Stimulated activated CD8-positive, alpha-beta memory T cell treated with anti-CD3 and anti-CD28 coated beads, Interleukin-4, amount 100 ng/mL, for 1 hour (primary cell): ENCODE measurements at places on chromosomes 16 and 17.

- DNase-seq = no peak
These were observed 270.1 kb downstream of the SOX9 start for GRCh38 chr17:72390675-72391508.

GRCh38 chr16:35306915-35307314 is 1847.5 kb downstream of the TP53TG3F start:
- DNase-seq = no peak

DNA sequence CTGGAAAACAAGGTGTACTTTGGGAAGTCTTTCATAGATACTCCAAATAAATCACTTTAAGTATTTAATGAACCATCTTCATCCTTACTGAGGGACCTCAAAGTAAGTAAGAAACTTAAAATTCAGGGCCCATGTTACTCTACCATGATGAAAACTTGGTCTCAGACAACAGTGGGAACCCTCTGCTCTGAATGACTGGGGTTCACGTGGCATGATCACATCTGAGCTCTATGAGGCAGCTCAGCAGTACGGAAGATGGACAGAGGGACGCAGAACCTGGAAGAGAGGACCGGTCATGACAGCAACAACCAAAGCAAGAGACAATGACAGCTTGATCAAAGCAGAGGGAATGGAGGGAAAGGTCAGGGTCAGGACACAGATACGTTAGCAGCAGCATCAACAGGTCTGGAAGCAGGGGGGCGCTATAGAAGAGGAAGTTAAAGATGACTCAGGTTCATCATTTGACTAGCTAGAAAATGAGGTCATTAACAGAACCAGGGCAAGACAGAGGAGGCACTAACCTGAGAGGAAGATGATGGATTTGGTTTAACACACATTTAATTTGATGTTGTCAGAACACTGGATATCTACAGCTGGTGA is 9.5 kb downstream of the XPO6 start:
- DNase-seq = no peak

DNA sequence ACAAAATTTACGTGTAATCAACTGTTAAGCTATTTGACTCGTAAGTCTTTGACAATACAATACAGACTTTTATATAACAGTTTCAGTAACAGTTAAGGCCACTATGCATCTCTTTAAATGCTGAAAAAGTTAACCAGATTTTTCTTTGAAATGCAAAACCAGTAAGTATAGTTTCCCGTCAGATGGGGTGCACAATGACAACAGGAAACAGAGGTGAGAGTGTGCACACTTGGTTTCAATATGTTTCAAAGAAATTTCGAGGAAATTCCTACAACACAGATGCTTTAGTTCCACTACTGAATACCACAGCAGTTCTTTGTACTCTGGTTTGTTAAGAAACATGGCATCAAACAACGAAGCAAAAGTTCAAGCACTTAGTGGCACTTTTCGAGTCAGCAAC is 48.4 kb downstream of the RNF157 start:
- DNase-seq = no peak

DNA sequence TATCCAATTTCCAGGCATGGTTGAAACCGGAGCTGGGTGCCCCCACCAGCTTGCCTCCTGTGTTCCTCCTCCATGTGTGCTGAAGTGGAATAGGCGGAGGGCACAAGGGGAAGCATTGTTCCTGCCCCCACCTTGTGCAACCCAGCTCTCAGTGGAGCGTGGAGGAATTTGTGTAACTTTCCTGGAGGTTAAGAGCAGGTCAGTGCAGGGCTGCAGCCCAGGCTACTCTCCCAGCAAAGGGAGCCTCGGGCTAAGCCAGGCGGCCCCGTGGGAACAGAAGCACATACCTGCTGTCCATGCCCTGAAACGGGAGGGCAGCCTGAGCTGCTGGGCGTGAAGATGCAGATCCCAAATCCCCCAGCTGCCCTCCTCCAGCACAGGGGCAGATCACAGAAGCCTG is 158.8 kb upstream of the LHX1 start:
- no peak for DNase-seq

GRCh38 chr16:68844211-68844564 is 857 bp downstream of the TANGO6 start:
- DNase-seq = no peak

DNA sequence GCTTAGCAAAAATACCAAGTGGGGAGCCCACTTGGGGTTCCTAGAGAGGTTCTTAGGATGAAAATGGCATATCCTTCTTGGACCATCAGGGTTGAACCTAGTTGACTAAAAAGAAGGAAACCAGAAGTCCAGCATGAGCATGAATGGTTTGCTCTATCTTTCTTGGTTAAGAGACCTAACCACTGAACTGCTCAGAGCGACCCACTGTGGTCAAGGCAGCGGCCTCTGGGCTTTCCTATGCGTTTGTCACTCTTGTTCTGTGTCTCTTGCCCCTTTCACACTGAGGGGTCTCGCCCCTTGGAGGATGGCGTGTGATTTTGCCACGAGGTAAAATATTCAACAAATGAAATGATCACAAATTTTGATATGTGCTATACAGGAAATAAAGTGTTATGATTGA is 526 bp upstream of the BORCS6 start:
- DNase-seq = no peak

GRCh38 chr16:28086186-28087139 is 22.9 kb upstream of the GSG1L start:
- no peak for DNase-seq

- DNase-seq = no peak
These were observed 40.7 kb downstream of the TMEM186 start for GRCh38 chr16:8756755-8757154.

DNA sequence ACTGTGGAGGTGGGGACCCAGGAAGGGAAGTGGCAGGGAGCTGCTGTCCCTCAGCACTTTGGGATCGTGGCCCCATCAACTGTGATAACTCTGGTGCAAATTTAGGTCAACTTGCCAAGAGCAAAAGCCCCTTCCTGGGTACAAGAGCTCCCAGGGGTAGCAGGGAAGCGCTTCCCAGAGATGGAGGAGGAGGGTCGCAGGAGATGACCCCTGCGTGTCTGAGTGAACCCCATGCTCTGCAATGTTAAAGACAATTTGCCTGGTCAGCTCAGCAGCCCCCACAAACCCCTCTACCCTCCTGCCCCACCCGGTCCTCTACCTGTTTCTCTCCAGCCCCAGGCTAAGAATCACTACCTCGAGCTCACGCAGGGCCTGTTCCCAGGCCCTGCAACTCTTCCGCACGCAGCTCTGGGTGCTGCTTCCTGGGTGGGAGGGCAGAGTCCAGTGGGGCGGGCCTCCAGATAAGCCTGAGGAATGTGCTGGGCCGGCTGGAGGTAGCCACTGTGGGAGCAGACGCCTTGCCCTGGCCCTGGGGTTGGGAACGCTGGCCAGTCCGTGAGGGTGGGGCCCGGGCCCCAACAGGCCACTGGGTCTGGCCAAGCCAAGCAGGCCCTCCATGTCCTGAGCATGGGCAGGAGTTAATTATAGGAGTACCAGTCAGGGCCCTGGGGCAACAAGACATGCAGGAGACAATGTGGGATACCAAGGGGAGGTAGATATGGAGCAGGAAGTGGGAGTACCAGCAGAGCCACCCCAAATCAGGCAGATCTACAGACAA is 6.1 kb downstream of the DOK4 start:
- DNase-seq = no peak

DNA sequence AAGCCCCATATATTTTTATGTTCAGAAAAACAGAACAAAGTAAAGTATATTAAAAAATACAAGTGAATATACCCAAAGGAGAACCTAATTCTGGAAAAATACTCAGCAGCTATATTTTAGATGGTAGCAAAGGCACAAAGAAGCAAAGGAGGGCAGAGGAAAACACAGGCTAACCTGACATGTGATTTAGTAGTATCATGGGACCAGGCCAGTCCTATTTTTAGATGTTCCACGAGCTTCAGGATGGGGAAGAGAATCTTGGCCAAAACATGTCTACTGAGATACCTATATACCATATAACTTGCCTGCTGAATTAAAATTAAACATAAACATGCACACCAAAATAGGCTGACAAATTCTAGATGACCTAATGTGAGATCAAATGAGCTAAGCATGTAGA is 32.9 kb downstream of the SMYD4 start:
- no peak for DNase-seq

- no peak for DNase-seq
These were observed 184.5 kb downstream of the CCT6B start for GRCh38 chr17:34776456-34777443.

- DNase-seq = no peak
These were observed 54.9 kb upstream of the MYH10 start for GRCh38 chr17:8685381-8685780.

DNA sequence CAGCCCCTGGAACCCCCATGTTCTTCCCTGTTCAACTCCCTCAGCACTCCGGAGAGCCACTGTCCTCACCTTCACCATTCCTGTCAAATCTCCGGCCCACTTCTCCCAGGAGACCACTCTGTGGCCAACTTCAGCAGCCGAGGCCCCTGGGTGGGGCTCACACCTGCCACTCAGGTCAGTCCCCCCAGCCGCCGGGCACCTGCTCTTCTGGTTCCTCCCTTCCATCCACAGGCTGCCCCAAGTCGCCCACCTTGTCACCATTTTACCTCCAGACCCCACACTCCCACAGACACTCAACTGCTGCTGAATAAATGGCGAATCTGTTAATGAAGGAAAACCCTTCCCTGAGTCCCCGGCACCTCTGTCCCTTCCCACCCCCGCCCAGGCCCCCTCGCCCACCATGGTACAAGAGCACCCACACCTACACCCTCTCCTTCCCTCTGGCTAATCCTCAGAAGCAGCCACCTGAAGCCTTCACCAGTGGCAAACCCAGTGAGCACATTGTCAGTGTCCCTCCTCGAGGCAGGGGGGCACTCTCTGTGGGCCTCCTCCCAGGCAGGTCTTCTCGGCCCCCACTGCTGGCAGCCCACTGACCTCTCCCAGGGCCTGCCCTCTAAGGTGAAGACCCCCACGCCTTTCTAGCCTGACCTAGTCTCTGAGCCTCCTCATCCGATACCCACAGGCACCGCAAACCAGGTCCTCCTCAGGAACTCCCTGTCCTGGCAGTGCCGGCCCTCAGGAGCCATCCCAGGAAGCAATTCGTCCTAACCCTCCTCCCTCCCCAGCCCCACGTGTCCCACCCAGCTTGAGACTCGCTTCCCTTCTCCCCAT is 8.2 kb downstream of the CANT1 start:
- DNase-seq = no peak

DNA sequence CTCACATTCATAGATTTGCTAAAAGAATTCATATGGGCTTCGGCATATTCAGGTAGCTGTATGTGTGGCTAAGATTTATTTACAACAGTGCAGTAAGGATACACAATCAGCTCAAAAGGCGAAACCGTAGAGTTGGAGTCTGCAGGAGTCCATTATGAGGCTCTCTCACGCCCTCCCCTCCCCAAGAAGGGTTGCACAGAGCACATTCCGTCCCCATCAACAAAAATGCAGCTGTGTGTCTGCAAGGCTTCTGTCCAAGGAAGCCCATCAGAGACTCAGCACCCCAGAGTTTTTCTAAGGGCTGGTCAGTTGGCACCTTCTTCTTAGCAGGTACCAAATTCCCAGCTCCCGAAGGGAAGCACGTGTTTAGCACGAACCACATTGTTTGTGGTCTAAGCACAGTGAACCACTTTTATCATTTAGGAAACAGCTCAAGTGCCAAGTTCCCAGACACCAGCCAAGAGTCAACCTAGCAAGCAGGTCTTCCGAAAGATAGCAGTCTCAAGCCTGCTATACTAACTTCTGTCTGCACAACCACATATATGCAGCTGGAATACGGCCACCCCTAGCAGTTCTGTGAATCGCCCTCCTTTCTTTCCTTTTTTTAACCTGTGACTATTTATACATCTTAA is 28.5 kb upstream of the MEAK7 start:
- no peak for DNase-seq

DNA sequence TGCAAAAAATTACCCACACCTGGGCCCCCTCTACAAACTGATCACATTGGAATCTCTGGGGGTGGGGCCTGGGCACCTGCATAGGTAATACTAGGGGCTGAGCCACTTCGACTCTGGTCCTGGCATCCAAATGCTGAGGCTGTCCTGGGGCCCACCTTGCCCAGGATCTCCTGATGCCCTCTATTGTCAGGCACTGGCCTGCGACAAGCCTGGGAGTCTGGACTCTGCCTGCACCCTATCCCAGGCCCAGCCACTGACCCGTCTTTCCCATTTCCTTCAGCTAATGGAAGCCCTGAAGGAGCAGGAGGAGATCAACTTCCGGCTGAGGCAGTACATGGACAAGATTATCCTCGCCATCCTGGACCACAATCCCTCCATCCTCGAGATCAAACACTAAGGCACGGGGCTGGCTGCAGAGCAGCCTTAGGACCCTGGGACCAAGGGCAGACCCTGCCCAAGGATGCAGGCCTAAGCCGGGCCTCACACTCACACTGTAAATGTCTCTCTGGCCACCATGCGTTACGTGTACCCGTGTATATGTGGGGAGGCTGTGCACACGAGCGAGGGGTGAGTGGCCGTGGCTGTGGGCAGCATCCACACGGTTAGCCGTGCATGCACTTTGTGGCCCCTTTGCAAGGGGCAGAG is 140.0 kb downstream of the RAB11FIP4 start:
- DNase-seq = no peak

- DNase-seq = no peak
These were observed 4.9 kb downstream of the MYLK3 start for GRCh38 chr16:46743232-46743719.

GRCh38 chr16:71479420-71479819 is 9.7 kb downstream of the ZNF19 start:
- no peak for DNase-seq

DNA sequence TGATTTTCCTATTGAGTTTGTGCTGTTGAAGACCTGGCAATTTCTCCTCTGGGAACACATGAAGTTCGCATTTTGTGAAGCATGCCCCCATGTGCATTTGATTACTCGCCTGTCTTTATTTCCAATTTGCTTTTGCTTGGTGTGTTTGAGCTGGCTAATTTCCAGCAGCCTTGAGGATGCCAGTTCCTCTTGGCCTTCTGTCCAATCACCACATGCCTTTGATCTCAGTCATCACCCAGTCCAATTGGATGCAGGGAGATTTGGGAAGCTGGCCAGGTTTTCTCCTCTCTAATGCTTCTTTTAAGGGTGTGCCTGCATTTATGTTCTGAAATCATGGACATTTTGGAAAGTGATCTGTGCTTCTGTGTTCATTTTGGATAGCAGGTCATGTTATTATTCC is 3.8 kb upstream of the TMEM100 start:
- no peak for DNase-seq

DNA sequence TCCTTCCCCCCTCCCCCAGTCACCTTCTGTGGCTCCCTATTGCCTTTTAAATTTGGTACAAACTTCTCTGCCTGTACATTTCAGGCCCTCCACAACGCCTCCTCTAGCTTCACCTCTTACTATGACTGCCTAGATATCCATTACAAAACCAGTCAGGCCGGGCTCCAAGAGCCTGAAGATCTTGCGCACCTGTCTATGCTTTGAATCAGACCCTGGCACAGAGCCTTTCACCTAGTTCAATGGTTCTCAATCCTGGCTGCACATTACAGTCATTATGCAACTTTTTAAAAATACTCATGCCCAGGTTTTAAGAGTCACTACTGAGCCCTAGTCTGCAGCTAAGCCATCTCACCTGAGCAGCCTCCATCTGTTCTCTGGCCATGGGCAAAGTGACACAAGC is 1.6 kb upstream of the GAS7 start:
- no peak for DNase-seq
